Activated naive CD4-positive, alpha-beta T cell treated with anti-CD3 and anti-CD28 coated beads for 36 hours (primary cell): ENCODE measurements at places on chromosomes 3 and 15. TPM values are rescaled to one million over a fixed set of nuclear protein-coding genes. Genes with fewer than 3 reads are reported as not detected.

- DNase-seq, result no peak
These were observed 36.8 kb upstream of the KIF23 start for GRCh38 chr15:69377216-69377970.

GRCh38 chr3:39641274-39641673, 168.1 kb upstream of the MYRIP start:
- no peak for DNase-seq

GRCh38 chr15:23506762-23507161, 58.7 kb upstream of the MKRN3 start:
- DNase-seq, result no peak

HES1 gene
- 2.5 TPM for total RNA-seq

DNA sequence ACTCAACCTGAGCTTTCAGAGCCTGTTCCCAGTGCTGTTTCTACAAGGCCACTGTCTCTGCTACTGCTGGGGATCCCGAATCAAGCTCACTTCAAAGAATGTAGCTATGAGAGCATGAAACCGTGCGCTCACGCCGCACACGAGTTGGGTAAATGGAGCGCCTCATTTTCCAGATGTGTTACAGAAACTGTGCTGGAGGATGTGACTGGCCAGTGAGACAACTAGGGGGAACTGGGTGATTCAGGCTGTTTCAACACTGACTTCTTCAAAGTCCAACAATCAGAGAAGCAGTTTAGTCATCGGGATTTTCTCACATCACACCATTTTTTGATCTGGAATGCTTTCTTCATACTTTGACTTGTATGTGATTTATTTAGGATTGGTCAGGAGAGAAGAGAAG, 3.5 kb downstream of the ZNF710 start:
- peak; percentile 83 for DNase-seq
